ENCODE measurements at places on chromosomes 13 and 19.

- no peak for DNase-seq
Observed at GRCh38 chr19:13946414-13946813, 5.9 kb upstream of the DCAF15 start.

- DNase-seq = no peak
Observed at GRCh38 chr13:110500341-110500740, 61.2 kb downstream of the RAB20 start.

- peak; percentile 86 for DNase-seq
Observed at GRCh38 chr19:3062165-3063105, at the start of gene TLE5. TLE5 (minus strand) TSS chr19:3062495; CDS start chr19:3062200, 295 bp downstream.

GRCh38 chr13:50444726-50445125 is 398.8 kb downstream of the DLEU7 start:
- DNase-seq = no peak

GRCh38 chr19:8526345-8527091 is 12.6 kb upstream of the ZNF414 start:
- DNase-seq = no peak

DNA sequence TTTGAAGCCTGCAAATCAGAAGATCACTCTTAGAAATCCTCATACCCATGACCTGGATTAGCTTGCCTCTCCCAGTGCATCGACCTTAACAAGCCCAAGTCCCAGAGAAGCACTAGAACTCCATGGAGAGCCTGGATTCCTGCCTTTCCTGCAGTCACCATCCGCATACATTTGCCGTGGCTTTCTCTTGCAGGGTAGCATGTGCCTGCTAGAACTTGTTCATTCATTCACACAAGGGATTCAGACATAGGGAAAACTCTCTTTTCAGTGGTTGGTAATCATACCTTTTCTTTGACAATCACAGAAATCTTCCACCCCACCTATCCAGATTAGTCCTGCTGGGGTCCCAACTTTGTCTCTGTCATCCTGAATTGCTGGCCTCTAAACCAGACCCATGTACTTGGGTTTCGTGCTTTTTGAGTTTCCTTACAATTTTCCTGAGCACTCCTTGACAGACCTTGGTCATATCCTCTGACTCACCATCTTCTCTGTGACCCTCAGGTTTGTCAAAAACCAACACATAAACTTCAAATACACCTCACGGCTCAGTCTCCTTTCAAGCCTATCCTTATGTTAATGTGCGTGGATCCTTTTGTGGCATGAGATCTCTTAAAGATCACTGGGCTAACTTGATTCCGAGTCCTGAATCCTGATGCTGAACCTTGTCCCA is 355.0 kb downstream of the MYO16 start:
- DNase-seq = no peak

GRCh38 chr13:37526710-37527473 is 71.7 kb downstream of the POSTN start:
- DNase-seq = no peak

GRCh38 chr19:1366296-1366695 is 17.4 kb upstream of the NDUFS7 start:
- DNase-seq = no peak

DNA sequence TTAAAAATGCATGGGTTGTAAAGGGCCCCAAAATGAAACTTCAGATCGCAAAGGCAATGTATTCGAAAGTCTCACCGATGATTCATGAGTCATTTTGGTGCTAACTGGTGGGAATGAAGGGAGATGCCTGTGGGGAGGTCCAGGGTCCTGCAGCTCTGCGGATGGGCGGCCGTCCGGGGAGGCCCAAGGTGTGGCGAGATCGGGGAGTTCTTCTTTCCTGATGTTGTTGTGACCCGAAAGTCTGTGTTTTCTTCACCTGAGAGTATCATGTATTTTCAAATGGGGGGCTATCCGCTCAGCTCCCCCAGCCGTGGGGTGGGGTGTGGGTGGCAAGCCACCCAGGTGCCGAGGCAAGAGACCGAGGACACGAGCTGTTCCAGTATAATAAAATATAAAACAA is 36.5 kb downstream of the TFDP1 start:
- DNase-seq = no peak

- no peak for DNase-seq
Observed at GRCh38 chr19:38290631-38291147, 13.4 kb upstream of the C19orf33 start.

DNA sequence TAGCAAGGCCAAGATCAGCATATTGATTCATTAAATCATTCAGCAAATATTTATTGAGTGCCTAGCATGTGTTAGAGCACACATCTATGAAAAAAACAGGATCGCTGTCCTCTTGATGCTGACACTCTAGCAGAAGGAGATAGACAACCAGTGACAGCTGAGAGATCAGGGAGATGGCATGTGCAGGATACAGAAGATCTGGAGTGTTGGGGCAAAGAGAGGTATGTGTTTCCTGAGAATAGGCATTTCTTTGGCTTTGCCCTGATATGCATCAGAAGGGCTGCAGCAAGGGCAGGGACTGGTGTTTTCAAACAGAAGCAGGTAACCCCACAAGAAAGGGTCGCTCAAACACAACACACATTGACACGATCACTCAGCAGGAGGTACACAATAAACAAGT is 423.4 kb downstream of the FOXO1 start:
- DNase-seq = no peak

DNA sequence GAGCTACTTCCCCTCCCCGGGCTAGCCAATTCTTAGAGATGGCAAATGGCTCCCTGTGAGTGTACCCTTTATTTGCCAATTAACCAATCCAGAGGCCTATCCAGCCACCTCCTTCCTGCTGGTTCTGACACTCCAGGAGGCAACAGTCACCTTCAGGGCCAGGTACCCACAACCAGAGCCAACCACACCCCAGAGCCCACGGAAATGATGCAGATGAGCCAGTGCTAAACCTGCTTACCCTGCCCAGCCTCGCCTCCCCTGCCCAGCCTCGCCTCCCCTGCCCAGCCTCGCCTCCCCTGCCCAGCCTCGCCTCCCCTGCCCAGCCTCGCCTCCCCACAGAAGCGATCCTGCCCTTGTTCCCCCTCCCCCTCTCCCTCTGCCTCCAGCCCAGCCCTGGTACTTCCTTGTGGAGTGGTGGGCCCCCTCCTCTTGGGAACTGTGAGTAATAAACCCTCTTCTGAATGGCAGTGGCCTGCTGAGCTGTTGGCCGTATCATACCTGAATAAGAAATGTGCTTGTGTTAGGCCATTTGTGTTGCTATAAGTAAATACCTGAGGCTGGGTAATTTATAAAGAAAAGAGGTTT is 173.8 kb upstream of the RNF113B start:
- DNase-seq = no peak

DNA sequence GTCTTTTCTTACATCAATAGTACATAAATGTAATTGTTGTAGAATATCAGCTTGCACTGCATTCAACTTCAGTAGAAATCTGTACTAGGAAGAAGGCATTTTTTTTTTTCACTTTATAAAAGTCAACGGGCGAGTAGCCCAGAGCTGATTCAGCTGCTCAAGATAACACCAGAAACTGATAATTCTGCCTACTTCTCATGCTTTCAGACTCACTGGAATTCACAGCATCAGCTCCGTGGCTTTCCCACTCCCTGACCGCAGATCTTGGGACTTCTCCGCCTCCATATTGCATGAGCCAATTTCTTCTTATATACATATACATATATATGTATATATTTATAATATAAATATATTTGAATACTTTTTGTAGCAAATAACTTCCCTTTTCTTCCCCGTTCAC is 263.1 kb upstream of the RXFP2 start:
- DNase-seq = no peak

GRCh38 chr19:49116544-49116943 is 2.4 kb downstream of the LIN7B start:
- no peak for DNase-seq

DNA sequence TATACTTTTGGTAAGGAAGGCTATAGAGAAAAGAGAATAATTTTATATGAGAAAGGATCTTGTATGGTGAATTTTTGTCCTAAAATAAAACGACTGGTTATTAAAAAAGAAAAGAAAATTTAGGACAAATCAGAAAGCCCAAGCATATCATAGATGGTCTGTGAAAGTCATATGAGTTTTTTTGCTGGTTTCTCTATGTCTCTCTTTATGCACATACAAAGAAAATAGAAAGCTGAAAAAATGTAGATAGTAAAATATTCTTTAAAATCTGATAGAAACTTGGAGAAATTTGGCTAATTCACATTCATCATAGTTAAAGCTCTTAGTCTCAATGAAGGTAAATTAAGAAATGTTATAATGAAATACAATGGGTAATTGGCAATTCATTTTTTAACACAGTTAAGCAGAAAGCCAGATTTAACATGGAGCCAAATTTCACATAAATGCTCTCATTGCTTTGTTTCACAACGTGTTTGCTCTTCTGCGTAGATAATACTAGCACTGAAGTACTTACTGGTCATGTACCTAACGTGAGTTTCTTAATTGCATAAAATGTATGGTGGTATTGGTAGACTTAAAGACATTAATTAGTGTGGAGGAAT is 621.5 kb upstream of the ATXN8OS start:
- no peak for DNase-seq

GRCh38 chr19:33795370-33796163 is 1.1 kb upstream of the KCTD15 start:
- DNase-seq = peak; percentile 37

- no peak for DNase-seq
Observed at GRCh38 chr13:25679936-25680335, 308.2 kb downstream of the ATP8A2 start.

- DNase-seq = no peak
Observed at GRCh38 chr19:44757057-44757734, 8.7 kb downstream of the BCL3 start.

GRCh38 chr19:33507021-33507956 is 14.3 kb downstream of the PEPD start:
- no peak for DNase-seq

GRCh38 chr13:51004111-51004865 is 94.7 kb downstream of the RNASEH2B start:
- DNase-seq = no peak

DNA sequence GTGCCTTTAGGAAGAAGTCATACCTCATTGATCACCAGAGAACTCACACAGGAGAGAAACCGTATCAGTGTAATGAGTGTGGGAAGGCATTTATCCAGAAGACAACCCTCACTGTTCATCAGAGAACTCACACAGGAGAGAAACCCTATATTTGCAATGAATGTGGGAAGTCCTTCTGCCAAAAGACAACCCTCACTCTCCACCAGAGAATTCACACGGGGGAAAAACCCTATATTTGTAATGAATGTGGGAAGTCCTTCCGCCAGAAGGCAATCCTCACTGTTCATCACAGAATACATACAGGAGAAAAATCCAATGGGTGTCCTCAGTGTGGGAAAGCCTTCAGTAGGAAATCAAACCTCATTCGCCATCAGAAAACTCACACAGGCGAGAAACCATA is 21.9 kb downstream of the ZNF382 start:
- DNase-seq = no peak

GRCh38 chr13:20151016-20151415 is 9.8 kb downstream of the GJA3 start:
- DNase-seq = no peak

GRCh38 chr19:18431351-18432197 is 6.4 kb downstream of the ISYNA1 start:
- no peak for DNase-seq

GRCh38 chr19:41934849-41935374 is 6.7 kb upstream of the ERFL start:
- DNase-seq = peak; percentile 84

DNA sequence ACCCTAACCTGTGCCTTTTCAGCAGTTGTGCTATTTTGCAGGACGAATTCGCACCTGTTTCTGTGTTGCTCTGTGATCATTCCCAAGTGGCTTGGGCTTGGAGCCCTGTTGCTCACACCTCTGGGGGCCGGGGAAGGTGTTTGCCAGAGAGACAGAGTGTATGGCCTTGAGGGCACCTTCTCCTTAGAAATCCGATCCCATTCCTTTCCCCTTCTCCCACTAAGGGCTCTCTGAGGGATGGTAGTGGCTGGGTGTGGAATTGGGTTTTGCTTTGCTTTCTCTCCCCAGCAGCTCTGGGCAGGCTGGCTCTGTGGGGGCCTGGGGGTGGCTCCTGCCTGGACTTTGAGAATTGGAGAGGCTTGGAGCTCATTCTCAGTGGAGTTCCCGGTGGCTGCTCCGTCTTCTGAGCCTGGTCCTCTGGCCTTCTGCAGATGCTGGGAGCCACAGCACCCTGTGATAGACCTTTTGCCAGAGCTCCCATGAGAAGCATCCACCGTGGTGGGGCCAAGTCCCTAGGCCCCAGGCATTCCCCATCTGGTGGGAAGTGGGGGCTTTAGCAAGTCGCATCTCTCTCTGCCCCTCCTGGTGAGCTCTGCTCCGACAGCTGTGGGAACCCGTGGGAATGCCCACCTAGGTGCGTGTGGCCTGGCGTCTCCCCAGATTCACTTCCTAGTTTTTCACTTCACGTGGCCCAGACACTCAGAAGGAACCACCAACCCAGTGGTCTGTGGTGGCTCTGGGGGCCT is 26.1 kb downstream of the ATP11A start:
- DNase-seq = no peak

DNA sequence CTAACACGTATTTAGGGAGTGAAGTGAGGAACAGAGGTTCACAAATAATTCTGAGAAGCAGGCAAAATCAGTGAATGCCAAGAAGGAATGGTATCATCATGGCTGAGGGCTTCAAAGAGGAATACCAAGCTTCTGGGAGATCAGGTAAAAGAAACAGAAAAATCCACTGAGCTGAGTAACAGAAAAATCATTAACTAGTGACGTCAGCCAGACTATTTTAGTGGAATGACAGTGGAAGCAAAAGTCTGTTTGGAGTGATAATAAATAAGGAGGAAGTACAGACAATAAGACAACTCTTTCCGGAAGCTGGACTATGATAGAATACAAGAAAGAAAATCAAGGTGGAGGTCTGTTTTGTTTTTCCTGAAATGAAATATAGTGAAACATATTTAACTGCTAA is 83.5 kb downstream of the SACS start:
- DNase-seq = no peak

DNA sequence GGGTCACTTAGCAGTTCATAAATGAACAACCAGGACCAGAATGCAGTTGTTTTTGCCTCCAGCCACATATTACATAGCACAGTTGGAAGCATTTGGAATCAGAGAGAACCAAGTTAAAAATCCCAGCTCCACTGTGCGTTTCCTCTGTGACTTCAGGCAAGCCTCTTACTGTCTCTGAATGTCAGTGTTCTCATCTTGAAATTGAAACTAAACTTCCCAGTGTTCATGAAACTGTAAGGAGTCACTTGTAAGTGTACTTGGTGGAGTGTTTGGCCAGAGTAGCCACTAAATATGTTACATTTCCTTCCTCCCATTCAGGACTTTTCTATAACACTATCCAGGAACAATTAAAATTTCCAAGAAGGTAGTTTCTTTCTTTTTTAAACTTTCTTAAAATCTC is 276.8 kb downstream of the KCNRG start:
- no peak for DNase-seq

DNA sequence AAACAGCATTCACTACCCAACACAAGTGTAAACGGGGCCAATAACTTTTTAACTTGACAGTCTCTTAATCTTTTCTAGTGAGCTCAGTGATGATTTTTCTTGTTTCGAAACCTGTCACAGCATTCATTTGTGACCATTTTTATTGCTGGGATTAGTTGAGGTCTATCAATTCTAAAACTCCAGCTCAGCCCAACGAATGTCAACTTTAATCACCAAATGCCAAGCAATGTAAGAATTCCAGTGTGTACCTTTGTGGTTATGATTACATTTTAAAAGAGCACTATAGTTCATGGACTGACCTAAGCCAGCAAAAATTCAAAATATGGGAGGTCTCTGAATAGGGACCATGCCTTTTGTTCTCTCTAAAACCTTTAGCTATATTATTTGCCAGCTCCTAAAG is 694.3 kb upstream of the SGCG start:
- DNase-seq = no peak

GRCh38 chr19:4678881-4679790 is 9.0 kb upstream of the MYDGF start:
- DNase-seq = peak; percentile 21

- peak; percentile 37 for DNase-seq
Observed at GRCh38 chr19:47713046-47714021, at the start of gene EHD2. EHD2 (plus strand) TSS chr19:47713422; CDS start chr19:47716613, 3,191 bp downstream.
